ENCODE measurements at places on chromosomes 7 and 10.

GRCh38 chr10:6473430-6473829, 106.6 kb downstream of the PRKCQ start:
- no peak for DNase-seq

DNA sequence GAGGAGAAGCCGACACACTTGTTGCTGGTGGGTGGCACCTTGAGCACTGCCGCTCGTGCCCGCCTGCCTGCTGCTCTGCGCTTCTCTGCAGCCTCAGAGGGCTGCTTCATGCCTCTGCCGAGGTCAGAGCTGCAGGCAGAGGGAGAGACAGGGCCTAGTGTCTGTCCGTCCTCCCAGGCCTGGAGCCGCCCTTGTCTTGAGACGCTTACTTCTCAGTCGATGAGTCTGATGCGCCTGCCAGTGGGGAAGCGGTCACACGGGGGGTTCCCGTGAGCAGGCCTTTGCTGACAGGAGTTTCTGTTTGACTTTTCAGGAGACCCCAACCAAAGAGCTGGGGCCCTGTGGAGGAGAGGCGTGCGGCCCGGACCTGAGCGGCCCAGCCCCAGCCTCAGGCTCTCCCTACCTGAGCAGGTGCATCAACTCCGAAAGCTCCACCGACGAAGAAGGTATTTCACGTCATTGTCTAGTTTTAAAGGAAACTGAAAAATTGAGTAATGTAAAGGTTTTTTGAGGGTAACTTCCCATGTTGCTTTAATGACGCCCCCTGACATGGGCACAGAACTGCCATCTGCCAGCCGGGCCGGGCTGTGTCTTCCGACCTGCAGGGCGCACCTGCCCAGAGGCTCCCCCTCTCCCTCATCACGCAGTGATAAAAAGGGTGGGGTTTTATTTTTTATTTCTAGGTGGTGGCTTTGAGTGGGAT, 7.8 kb upstream of the BHLHA15 start:
- no peak for DNase-seq

DNA sequence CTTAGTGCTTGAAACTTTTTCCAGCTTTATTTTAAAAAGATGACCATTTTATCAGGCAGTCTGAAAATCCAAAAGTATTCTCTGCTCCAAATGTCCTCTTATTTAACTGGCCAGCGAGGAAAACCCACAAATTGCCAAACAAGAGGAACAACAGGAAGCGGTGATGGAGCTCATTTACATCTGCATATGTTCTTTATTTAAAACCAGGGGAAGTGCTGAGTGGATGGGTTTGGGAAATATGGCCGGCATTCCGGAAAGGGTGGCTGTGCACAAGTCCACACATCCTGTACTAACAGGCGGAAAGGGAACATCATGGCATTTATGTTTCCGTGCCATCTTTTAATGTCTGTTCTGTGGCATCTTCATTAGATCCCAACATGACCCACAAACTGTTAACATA, 974.5 kb downstream of the LRMDA start:
- DNase-seq = peak; percentile 19

DNA sequence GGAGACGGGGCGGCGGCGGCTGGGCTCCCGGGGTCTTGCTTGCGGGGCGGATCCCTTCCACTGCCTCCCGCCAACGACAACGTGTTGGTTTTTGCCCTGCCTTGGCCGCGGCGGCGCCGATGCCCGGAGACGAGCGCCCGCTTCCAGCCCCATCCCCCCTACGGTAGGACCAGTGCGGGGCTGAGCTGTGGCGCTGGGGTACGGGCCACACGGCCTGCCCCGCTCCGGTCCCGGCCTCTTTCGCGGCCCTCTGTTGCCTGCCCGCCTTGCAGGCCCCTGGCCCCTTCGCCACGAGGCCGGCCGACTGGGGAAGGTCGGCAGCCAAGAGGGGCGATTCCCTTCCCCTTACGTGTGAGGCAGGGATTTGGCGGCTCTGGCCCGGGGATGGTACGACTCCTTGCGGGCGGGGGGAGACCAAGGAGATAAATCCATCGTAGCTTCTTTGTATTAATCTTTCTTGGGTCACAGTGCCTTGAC, 488 bp downstream of the EIF4H start:
- no peak for DNase-seq

GRCh38 chr7:55250313-55250712, 114.8 kb upstream of the LANCL2 start:
- no peak for DNase-seq

- DNase-seq = no peak
Measured at GRCh38 chr7:101624246-101625001, 4.7 kb downstream of the MYL10 start.

DNA sequence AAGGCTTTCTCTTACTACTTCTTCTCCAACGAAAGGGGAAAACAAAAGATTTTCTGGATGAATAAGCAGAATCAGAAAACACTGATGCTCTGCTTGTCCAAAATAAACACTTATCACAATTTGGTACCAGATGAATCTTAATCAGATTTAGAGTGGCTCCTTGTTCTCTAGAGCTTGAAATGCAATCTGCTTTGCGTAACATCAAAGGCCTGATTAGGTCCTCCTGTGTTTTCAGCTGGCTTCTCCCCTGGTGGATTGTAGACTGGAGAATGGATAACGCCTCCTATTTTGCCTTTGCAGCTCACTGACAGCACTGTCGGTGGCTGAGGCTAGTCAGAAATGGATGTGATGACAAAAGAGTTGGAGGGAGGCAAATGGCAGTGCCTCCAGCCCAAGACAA, 91.2 kb downstream of the FAM13C start:
- no peak for DNase-seq

GRCh38 chr10:1093696-1094095, 37.5 kb downstream of the WDR37 start:
- DNase-seq = no peak

DNA sequence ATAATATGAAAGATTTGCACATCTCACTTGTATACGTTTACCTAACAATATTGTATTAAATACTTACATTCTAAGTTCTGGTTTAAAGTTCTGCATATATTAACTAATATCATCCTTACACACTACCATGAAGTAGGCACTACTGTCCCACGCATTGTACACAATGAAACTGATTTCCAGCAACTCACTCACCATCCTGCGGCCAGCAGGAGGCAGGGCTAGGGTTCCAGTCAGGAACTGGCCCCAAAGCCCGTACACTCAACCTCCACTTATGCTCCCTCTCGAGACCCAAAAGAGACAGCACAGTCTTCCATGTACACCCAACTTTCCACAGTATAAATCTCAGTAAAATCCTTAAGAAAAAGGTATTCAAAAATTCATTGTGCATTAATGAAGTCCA, 41.4 kb downstream of the GRID1 start:
- no peak for DNase-seq

DNA sequence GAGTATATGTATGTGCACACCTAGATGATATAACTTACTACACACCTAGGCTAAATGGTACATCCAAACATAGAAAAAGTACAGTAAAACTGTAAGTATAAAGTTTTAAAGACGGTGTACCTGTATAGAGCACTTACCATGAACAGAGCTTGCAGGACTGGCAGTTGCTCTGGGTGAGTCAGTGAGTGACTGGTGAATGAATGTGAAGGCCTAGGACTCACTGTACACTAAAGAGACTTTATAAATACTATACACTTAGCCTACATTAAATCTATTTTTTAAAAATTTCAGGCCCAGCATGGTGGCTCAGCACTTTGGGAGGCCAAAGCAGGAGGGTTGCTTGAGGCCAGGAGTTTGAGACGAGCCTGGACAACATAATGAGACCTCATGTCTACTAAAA, 195.3 kb downstream of the FZD1 start:
- no peak for DNase-seq

DNA sequence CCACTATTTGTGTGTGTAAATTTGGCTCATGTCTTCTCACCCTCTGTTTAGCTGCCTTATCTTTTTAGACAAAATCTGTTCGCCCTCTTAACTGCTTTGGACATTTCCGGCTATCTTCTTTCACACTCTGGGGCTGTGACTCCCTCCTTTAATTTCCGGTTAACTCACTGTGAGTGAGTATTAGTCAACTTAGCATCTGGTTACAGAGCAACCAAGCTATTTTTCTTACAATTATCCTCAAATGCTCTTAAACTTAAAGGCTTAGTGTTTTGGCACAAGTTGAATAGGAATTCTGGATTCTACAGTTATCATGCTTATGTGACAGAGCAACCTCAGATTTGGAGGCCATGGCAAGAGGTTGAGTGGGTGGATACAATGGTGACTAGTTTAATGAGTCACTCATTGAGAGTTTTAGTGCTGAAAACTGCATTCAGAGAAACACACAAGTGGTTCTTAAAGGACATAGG, 177.6 kb upstream of the SEMA3A start:
- peak; percentile 93 for DNase-seq

- no peak for DNase-seq
Measured at GRCh38 chr7:55212838-55213237, 152.3 kb upstream of the LANCL2 start.

DNA sequence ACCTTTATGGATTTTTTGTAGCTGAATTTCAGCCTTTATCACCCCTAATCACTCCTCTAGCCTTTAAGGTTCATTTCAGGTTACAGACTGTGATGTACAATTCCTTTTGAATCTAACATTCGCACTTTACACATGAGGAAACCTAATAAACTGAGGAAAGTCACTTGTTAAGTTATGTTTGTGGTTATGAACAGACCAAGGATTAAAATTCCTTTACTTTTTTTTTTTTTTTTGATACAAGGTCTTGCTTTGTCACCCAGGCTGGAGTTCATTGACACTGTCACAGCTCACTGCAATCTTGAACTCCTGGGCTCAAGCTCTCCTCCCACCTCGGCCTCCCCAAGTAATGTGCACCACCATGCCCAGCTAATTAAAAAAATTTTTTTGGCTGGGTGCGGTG, 3.6 kb downstream of the MCU start:
- no peak for DNase-seq

DNA sequence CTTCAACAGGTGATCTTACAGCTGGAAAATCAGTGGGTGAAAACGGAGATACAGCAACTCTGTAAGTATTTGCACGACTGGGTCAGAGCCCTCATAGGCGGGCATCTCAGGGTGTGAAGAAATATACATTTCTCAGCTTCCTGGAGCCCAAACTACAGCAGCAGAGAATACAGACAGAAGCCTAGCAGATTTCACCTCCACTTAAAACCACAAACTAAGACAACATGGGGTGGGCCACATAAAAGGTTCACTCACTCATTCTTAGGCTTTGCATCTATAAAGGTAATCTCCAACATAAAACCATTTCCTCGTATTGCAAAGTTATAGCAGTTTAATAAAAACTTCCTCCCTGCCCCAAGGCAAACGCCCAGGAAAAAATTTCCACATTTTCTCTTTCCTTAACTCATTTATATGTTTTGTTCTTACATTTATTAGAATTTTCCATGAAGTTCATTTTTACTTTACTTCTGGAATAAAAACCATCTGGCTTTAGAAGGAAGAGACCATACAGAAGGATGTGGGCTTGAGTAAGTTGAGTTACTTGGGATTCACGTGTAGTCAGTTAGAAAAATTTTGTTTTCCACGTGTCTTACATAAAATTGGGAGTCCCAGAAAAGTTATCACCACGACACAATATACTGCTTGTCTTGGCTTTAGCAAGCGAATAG, 327.1 kb downstream of the FRMD4A start:
- no peak for DNase-seq

GRCh38 chr10:126417220-126417825, 29.0 kb upstream of the ADAM12 start:
- DNase-seq = no peak

GRCh38 chr7:54823776-54824175, 64.8 kb upstream of the SEC61G start:
- no peak for DNase-seq

- DNase-seq = no peak
Measured at GRCh38 chr10:53022611-53023088, 250.1 kb upstream of the MBL2 start.

- DNase-seq = no peak
Measured at GRCh38 chr10:93267521-93267920, 193.8 kb downstream of the CYP26A1 start.

DNA sequence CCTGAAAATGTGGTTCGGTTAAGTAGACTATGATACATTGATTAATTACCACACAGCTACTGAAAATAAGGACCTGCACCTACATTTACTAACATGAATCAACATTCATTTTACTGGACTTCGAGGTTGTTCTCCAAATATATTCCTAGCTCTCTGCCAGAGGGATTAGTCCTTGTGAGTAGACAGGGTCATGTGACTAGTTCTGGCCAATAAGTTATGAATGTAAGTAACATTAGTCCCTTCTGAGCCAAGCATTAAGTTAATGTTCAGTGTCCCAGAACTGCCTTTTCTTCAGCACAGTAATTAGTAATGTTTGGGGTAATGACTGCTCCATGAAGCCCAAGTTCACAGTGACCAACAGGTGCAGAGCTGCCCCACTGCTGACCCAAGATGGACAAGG, 9.2 kb downstream of the ITIH5 start:
- no peak for DNase-seq

DNA sequence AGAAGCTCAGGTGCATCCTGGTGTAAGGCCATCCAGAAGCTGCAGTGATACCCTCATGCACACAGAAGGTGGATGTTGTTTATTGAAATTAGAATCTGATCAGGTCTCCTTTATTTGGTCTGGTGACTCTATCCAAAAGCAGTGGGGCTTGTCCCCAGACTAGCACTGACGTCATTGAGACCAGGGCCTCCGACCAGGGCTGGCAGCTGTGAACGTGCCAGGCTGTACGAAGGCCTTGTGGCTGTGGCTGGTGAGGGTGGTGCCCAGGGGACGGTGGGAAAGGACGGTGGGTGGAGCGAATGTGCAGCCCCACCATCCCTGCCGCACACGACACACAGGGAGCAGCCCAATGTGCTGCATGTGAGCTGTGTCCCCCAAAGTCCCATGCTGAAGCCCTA, 160.0 kb downstream of the ADARB2 start:
- DNase-seq = no peak

DNA sequence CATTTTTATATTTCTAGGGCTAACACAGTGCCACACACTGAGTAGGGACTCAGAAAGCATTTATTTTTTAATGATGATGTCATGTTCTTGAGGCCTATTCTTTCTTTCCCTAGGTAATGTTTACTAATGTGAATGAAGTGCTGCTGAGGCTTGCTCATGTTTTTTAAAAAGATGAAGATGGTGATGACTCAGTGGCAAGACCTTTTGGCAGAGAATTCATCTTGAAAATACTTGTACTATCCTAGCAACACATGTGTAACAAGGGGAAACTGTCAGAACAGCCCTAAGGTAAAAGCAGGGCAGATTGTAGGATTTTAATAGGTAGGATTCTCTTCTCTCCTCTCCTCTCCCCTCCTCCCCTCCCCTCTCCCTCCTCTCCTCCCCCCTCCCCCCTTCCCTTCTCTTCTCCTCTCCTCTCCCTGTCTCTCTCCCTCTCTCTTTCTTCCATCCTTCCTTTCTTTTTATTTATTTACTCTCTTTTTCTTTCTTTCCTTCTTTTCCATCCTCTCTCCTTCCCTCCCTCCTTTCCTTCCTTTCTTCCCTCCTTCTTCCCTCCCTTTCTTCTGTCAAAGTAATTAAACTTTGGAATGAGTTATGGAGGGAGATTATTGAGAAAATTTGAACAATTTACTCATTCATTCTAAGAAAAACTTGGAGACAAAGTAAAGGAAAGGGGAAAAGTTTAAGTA, 75.3 kb downstream of the ZNF92 start:
- DNase-seq = peak; percentile 17

DNA sequence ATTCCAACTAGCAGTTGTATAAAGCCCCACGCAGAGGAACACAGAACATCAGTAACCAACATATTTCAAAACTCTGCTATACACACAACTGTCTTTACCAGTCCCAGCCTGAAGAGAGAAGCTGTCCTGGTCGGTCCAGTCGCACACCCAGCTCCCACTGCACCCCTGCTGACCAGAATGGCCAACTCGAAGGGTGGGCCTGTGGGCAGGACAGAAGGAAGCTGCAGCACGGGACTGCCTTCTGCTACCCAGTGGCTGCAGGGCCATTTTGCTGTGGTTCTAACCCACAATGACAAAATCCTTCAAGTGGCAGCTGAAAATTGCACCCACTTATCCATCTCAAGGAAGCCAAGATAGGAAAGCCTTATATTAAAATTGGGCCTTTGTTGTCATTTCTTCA, 48.2 kb downstream of the GSDME start:
- DNase-seq = no peak
